ENCODE measurements at places on chromosomes 2 and 18. TPM values are rescaled to one million over a fixed set of nuclear protein-coding genes. Genes with fewer than 3 reads are reported as not detected.
A peak's percentile ranks its signal among the peaks of the same experiment; 100 is the strongest.

GREB1L gene
- total RNA-seq = not detected

PAPOLG gene
- total RNA-seq = 15.8 TPM

CCDC138 gene
- total RNA-seq = 11.0 TPM

CDH2 gene
- total RNA-seq = not detected

MATN3 gene
- not detected for total RNA-seq

CHRNG gene
- total RNA-seq = not detected

CCDC102B gene
- 0.89 TPM for total RNA-seq

DYNC2LI1 gene
- 8.1 TPM for total RNA-seq

ST6GAL2 gene
- total RNA-seq = not detected

E2F6 gene
- total RNA-seq = 5.8 TPM

DNA sequence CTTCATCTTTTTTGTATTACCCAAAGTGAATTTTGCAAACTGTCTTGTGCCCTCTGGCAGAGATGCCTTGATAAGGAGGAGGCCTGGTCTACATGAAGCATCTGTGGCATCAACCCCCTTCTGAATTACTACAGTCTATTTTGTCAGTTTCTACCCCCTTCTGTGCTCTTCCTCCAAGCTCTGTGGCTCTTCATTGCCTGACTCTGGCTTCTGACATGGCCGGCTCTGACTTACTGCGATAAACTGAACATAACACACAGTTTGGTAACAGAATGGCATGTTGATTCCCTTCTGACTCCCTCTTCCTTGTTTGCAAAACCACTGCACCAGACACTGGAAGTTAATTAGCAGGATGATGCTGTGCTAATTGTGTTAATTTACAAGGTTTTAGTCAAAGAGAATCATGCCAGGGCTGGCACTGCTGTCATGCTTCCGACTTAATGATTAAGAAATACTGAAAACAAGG, 122.5 kb downstream of the FIGN start:
- ATAC-seq = no peak

GRCh38 chr2:238315031-238315595, 5.2 kb upstream of the TRAF3IP1 start:
- ATAC-seq = no peak

- ATAC-seq = no peak
Measured at GRCh38 chr2:11870064-11870463, 123.6 kb downstream of the LPIN1 start.

DNA sequence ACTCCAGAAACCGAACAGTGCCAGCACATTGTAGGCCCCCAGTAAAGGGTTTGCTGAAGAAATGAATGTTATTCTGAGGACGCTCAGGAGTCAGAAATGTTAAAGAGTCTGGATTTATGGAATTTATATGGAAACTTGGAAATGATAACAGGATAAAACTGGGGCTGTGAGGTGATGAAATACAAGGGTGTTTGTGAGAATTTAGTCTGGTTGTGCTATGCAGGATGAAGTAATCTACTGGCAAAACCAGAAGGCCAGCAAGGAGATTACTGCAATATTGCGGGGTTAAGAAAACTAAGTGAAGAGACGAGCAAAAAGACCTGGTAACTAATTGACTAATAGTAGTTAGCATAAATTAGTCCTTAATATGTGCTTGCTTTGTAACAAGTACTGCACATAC, 467.8 kb downstream of the ZEB2 start:
- no peak for ATAC-seq

- ATAC-seq = no peak
Measured at GRCh38 chr2:16123856-16124780, 183.8 kb downstream of the MYCN start.

DNA sequence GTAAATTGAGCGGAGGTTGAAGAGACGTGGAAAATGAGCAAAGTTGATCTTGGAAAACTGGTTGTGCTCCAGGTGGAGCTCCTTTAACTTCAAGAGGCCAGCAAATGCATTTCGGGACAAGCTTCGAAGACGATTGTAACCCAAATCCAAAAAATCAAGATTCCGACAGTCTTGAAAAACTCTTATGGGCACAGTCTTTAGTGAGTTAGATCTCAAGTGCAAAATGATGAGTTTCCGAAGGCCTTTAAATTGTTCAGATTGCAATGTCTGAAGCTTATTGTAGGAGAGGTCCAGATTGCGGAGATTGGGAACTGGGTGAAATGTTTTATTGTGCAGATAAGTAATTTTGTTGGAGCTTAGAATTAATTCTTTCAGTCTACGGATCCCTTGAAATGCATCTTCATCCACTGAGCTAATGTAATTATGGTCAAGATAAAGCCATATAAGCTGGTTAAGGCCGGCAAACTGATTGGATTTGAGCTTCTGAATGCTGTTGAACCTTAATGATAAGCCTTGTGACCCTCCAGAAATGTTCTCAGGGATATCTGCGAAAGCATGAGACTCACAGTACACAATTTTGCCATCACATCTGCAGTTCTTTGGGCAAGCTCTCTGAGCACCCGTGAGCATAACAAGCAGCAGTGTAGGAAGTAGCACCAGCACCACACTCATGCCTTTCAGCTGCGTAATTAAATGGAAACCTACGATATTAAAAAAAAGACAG, 2.9 kb downstream of the LRRTM4 start:
- no peak for ATAC-seq

DNA sequence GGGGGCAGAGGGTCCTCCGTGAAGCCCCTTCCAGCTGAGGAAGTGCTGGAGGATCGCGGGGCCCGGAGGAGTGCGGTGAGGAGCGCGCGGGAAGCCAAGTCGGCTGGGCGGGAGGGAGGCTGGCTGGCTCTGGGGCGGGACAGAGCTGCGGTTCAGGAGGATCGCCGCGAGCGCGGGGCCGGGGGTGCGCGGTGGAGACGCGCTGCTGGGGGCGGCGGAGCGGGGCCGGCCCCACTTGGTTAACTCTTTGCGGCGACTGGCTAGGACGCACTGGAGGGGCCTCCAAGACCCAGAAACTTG, 464 bp downstream of the CYBRD1 start:
- ATAC-seq = peak; percentile 58

- no peak for ATAC-seq
Measured at GRCh38 chr2:72983500-72984161, 66.3 kb downstream of the EMX1 start.

DNA sequence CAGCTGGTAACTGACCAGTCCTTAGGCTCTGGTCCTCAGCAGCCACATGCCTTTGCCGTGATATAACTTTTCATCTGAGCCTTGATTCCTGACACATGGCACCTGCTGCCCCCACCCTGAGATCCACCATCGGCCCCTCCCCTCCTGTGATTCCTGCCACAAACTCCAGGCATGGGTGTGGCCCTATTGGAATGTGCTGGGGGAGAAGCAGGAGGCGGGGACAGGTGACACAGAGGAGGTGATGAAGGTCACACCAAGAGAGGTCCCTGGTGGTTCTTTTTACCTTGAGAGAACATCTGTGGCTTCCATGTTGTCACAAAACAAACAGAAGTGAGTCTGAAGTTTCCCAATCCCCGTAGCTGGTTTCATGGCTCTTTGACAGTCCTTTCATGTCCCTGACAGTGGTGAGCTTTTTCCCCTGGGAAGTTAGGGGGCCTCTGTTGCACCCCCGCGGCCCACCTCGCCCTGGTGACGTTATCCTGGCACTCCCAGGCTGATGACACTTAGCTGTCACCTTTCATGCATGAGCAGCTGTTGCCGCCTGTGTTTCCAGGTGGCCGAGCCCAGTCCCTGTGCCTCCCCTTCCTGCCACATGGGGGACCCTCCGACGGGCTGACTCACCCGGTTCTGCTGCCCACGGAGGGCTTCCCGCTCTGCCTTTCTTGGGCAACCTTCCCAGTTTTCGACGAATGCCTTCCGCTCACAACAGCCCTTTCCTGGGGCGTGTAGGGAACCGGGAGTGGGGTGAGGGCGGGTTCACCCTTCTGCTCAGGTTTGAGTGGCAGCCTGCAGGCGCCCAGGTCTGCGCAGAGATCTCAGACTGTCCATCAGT, 66.3 kb upstream of the GLI2 start:
- ATAC-seq = no peak

DNA sequence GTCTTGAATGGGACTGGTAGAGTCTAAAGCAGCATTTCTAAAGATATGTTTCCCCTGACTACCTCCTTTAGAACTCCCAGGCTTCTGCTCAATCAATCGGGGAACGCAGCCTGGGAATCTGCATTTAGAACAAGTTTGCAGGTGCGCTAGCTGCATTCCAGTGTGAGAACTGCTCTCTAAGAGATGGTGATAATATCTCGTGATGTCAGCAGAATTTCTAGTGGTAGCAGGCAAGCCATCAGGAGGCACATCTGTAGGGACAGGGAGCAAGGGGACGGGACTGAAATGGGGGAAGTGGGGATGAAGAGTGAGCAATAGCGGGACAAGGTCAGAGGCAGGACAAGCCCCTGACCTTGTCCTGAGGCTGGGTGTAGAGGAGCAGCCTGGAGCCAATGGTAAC, 120.3 kb upstream of the DNMT3A start:
- ATAC-seq = no peak

- no peak for ATAC-seq
Measured at GRCh38 chr2:148517822-148518221, 126.7 kb upstream of the EPC2 start.

- ATAC-seq = no peak
Measured at GRCh38 chr2:197793456-197793855, 8.3 kb upstream of the BOLL start.

DNA sequence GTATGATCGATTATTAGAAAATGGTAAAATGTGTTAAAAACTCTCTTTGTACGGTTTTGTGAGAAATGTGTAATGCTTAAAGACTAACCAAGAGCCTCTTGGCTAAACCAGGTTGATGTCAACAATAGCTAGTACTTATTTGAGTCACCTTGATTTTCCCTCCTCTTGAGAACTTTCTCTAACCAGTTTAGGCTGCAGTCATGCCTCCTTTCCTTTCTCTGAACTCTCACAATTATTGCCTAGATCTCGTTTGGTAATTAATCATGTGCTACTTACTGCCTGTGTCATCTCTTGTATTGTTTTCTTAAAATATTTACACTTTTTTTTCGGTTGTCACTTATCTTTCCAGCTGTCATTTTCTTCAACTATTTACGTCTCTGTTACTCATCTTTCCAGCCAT, 1.1 kb upstream of the EPC2 start:
- peak; percentile 48 for ATAC-seq

All from activated T-helper 17 cell treated with anti-CD3 and anti-CD28 coated beads, Interleukin-2, amount 50 U/mL, for 72 hours (primary cell).